ENCODE measurements at places on chromosomes 16 and 17. TPM values are rescaled to one million over a fixed set of nuclear protein-coding genes. Genes with fewer than 3 reads are reported as not detected.

The TAF15 gene
- total RNA-seq = 68.3 TPM

The KRT39 gene
- not detected for total RNA-seq

The CCL8 gene
- not detected for total RNA-seq

The BICDL2 gene
- total RNA-seq = 18.4 TPM

The RND2 gene
- 0.37 TPM for total RNA-seq

The RRAD gene
- total RNA-seq = 2.6 TPM

The C16orf46 gene
- total RNA-seq = 0.73 TPM

The KREMEN2 gene
- not detected for total RNA-seq

The GUCY2D gene
- not detected for total RNA-seq

The MT1M gene
- 5.2 TPM for total RNA-seq

The DNAH9 gene
- total RNA-seq = 0.55 TPM

DNA sequence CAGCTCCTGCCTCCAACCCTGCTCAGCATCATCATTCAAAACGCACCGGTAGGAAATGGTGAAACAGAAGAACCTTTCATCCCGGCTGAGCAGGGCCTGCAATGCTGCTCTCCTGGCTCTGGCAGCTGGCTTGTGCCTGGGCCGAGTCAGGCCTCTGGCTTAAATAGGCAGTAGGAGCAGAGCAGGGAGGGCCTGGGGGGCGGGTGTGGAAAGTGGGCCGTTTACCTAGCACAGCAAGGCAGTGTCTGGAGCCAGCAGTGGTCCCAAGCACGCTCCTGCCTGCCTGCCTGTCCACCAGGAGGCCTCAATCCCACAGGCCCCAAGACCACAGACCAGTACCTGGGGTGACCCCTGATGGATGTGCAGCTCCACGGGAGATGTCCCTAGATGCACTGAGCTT lies 59.3 kb downstream of the SMPD3 start:
- peaks cover 18% of the 10 kb centered on the region for H3K4me1 ChIP-seq
- no peaks in the 10 kb centered on the region for H3K27me3 ChIP-seq
- H3K4me3 ChIP-seq = no peak overlapping the region
- H3K27ac ChIP-seq = no peak overlapping the region

DNA sequence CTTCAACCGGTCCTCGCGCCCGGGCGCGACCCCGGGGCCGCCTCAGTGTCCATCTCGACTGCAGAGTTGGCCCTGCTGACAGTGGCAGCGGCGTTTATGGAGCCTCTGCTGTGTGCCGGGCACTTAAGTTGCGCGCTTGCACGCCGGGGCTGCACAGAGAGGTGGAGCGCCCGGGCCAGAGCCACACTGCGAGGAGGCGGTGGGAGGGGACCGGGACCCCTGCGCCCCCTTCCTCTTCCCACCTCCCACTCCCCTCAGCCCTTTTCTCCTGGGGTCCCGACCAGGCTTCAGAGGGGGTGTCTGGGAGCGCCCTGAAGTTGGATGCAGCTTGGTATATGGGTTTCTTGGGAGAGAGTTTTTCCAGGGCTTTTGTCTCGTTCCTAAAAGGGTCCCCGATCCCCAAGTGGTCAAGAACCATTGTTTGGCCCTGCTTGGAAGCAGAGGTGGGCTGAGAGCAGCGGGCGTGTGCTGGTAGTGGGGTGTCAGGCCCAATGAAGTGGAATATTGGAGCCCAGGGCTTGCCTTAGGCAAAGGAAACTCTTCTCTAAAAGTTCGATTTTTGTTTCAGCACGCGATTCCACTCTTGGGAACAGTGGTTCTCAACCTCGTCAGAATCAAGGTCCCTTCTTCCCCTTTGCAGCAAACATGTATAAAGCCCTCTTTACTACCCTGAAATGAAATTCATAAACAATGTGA lies 605 bp downstream of the MRTFB start:
- no peaks in the 10 kb centered on the region for H3K27me3 ChIP-seq
- no peaks in the 10 kb centered on the region for H3K36me3 ChIP-seq
- peak overlapping the region; percentile 90 for H3K27ac ChIP-seq
- H3K4me3 ChIP-seq = peak overlapping the region; percentile 99

- no peaks in the 10 kb centered on the region for H3K27me3 ChIP-seq
- H3K4me1 ChIP-seq = peaks cover 11% of the 10 kb centered on the region
- peak; percentile 90 for DNase-seq
- no peaks in the 10 kb centered on the region for H3K36me3 ChIP-seq
Observed at GRCh38 chr16:81745704-81746558, 33.2 kb upstream of the PLCG2 start.

- no peaks in the 10 kb centered on the region for H3K36me3 ChIP-seq
- H3K27me3 ChIP-seq = peaks cover 10% of the 10 kb centered on the region
Observed at GRCh38 chr16:58236231-58236690, 38.4 kb upstream of the CSNK2A2 start.

- H3K4me3 ChIP-seq = no peak overlapping the region
- DNase-seq = no peak
- H3K4me1 ChIP-seq = no peaks in the 10 kb centered on the region
Observed at GRCh38 chr16:54245788-54246453, 40.7 kb downstream of the IRX3 start.

- H3K27ac ChIP-seq = peak overlapping the region; percentile 4
- peaks cover 21% of the 10 kb centered on the region for H3K4me1 ChIP-seq
- H3K27me3 ChIP-seq = no peaks in the 10 kb centered on the region
- peak; percentile 29 for DNase-seq
Observed at GRCh38 chr17:82120148-82120547, 22.1 kb upstream of the FASN start.

GRCh38 chr17:73760439-73760758 lies 116.2 kb upstream of the SDK2 start:
- no peak for DNase-seq
- H3K27me3 ChIP-seq = peaks cover 4% of the 10 kb centered on the region
- no peak overlapping the region for H3K4me3 ChIP-seq
- H3K27ac ChIP-seq = no peak overlapping the region

DNA sequence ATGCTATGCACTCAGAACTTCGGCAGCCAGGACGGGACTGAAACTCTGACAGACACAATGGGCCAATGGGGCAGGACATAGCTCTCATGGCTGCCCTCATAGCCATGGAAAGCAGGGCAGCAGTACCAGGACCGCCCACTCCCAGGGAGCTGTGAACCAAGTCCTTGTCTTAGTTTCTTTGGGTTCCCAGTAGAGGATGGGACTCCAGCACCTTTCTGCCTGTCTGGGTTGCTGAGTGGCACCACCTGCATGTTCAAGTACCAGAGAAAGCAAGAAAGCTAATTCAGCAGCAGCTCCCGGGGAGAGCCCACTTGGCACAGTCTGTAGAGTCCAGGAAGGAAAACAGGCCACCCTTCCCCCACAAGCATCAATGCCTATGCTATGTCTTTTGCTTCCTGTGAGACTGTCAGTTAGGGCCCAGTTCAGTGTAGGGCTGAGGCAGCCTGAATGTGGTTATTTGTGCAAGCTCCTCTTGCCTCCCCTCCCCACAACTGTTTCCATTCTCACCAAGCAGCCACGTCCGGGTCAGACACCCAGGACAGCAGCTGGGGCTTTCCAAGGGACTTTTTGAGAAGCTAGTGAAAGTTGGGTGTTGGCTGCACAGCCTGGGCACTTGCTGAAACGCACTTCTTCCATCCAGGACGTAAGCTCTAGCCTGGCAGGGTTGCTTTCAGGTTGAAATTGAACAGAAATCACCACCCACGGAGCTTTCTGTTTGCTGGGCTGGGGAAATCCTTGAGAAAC lies 7.8 kb downstream of the SUPT4H1 start:
- peak overlapping the region; percentile 70 for H3K27ac ChIP-seq
- H3K4me1 ChIP-seq = no peaks in the 10 kb centered on the region
- peak overlapping the region; percentile 7 for H3K4me3 ChIP-seq
- H3K27me3 ChIP-seq = no peaks in the 10 kb centered on the region
- DNase-seq = peak; percentile 53
- peaks cover 65% of the 10 kb centered on the region for H3K36me3 ChIP-seq

GRCh38 chr16:57871456-57871855 lies 69.2 kb upstream of the KIFC3 start:
- H3K4me1 ChIP-seq = no peaks in the 10 kb centered on the region
- peaks cover 19% of the 10 kb centered on the region for H3K27me3 ChIP-seq
- H3K36me3 ChIP-seq = no peaks in the 10 kb centered on the region
- no peak overlapping the region for H3K27ac ChIP-seq
- DNase-seq = no peak

DNA sequence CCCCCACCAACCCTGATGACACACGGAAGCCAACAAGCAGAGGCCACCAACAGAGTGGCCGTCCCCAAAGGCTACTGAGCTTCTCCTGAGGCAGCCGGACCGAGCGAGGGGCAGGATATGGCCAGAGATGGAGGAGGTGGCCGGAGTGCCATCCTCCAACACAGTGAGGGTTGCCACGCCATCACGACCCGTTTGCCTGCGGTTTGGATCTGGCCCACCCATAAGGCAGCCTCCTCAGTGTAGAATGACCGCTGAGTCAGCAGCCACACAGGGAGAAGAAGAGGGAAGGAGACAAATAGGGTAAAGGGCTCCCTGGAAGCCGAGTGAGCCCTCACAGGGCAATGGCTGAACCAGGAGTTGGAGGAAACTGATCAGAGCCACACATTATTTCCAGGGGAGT lies 13.8 kb downstream of the HNF1B start:
- peaks cover 30% of the 10 kb centered on the region for H3K36me3 ChIP-seq
- no peaks in the 10 kb centered on the region for H3K27me3 ChIP-seq
- no peak overlapping the region for H3K27ac ChIP-seq
- H3K4me1 ChIP-seq = no peaks in the 10 kb centered on the region
- H3K4me3 ChIP-seq = no peak overlapping the region

- no peak for DNase-seq
- H3K4me1 ChIP-seq = peaks cover 1% of the 10 kb centered on the region
Observed at GRCh38 chr17:45366049-45366448, 49.2 kb upstream of the MAP3K14 start.

DNA sequence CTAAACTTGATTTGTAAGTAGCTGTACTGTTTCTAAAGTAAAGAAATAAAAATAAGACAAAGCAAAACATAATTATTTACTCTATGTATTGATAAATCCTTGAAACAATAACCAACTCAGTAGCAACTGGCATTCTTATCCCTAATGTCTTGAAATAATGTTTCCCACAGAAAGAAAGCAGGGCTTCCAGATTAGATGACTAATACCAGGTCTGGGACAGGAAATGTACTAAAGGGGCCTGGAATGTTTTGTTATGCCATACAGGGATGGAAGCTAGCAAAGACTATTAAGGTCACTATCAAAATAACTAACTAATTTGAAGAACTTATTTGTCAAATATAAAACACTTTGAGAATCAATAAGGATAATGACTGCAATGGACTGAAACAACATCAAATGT lies 82.1 kb downstream of the CFDP1 start:
- no peaks in the 10 kb centered on the region for H3K27me3 ChIP-seq
- H3K36me3 ChIP-seq = peaks cover under 1% of the 10 kb centered on the region
- DNase-seq = no peak

GRCh38 chr17:4485676-4486646 lies 12.7 kb upstream of the SPNS2 start:
- no peaks in the 10 kb centered on the region for H3K27me3 ChIP-seq
- H3K36me3 ChIP-seq = no peaks in the 10 kb centered on the region
- DNase-seq = peak; percentile 43
- peaks cover 13% of the 10 kb centered on the region for H3K4me1 ChIP-seq
- H3K4me3 ChIP-seq = peak overlapping the region; percentile 1

- no peak overlapping the region for H3K27ac ChIP-seq
- peaks cover 4% of the 10 kb centered on the region for H3K27me3 ChIP-seq
- no peaks in the 10 kb centered on the region for H3K4me1 ChIP-seq
- no peak for DNase-seq
- no peak overlapping the region for H3K4me3 ChIP-seq
Observed at GRCh38 chr16:51181503-51181811, 30.4 kb upstream of the SALL1 start.

GRCh38 chr16:49800876-49801275 lies 55.0 kb downstream of the ZNF423 start:
- H3K4me3 ChIP-seq = no peak overlapping the region
- no peak overlapping the region for H3K27ac ChIP-seq
- H3K4me1 ChIP-seq = no peaks in the 10 kb centered on the region
- no peak for DNase-seq
- H3K27me3 ChIP-seq = no peaks in the 10 kb centered on the region
- H3K36me3 ChIP-seq = no peaks in the 10 kb centered on the region

GRCh38 chr16:89201439-89202377 lies 1.4 kb upstream of the SLC22A31 start:
- H3K36me3 ChIP-seq = no peaks in the 10 kb centered on the region
- peaks cover 6% of the 10 kb centered on the region for H3K27me3 ChIP-seq

DNA sequence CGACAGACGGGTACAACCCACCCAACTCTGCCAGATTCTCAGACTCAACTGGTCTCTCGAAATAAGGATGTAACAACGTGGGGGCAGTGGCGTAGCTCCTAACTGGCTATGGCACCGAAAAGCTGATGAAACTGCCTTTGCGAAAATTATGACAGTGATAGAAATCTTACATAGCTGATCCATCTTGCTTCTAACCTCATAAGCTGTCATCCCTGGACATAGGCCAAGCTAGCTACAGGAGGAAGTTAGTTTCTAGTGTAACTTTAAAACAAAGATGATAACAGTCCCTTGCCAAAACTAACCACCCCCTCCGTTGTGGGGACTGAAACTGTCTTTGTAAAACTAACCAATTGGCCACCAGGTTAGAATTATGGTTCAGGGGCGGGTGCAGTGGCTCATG lies 220.1 kb downstream of the SLC39A11 start:
- peaks cover 7% of the 10 kb centered on the region for H3K36me3 ChIP-seq
- no peak overlapping the region for H3K4me3 ChIP-seq
- H3K27me3 ChIP-seq = no peaks in the 10 kb centered on the region
- no peaks in the 10 kb centered on the region for H3K4me1 ChIP-seq

DNA sequence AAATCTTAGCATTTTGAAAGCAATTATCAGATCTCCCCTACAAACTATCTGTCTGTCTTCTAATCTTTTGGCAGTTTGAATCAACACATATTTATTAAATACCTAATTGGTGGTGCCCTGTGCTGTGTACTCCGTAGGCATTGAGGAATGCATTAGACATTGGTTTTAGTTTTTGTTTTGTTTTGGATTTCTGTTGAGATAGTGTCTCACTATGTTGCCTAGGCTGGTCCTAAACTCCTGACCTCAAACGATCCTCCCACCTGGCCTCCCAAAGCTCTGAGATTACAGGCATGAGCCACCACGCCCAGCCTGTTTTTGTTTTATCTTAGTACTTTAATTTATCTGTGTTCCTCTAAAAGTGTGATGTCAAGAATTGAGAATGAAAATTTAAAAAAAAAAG lies 124.8 kb upstream of the RBL2 start:
- H3K36me3 ChIP-seq = peaks cover 96% of the 10 kb centered on the region
- no peak overlapping the region for H3K27ac ChIP-seq
- no peaks in the 10 kb centered on the region for H3K4me1 ChIP-seq
- no peak overlapping the region for H3K4me3 ChIP-seq
- H3K27me3 ChIP-seq = no peaks in the 10 kb centered on the region

DNA sequence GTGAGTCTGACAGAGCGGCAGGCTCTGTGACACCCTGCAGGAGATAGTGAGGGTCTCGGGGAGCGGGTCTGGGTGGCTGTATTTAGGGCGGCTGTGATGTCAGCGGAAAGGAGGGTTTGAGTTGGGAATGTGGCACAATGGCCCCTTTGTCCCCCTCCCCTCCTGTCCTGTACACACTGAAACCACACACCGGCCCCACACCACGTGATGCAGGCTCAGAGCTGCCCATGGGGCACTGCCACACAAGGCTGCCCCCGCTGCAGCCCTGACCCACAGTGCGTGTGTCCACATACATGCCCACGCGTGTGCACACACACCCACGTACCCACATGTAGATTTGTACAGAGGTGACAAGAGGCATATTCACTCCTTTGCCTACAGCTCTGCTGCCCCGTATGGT lies 15.3 kb downstream of the SGCA start:
- DNase-seq = no peak
- H3K27ac ChIP-seq = no peak overlapping the region
- no peak overlapping the region for H3K4me3 ChIP-seq
- H3K36me3 ChIP-seq = peaks cover 16% of the 10 kb centered on the region
- H3K27me3 ChIP-seq = no peaks in the 10 kb centered on the region

GRCh38 chr16:31461921-31462804 lies 2.9 kb downstream of the ARMC5 start:
- peaks cover 19% of the 10 kb centered on the region for H3K4me1 ChIP-seq
- no peak for DNase-seq
- H3K4me3 ChIP-seq = no peak overlapping the region
- H3K27me3 ChIP-seq = no peaks in the 10 kb centered on the region
- no peak overlapping the region for H3K27ac ChIP-seq

Measured in stomach (tissue), 19 donors.